Ammon's horn (tissue), 1 donor: ENCODE measurements at places on chromosomes 7 and 10.
A peak's percentile ranks its signal among the peaks of the same experiment; 100 is the strongest.

DNA sequence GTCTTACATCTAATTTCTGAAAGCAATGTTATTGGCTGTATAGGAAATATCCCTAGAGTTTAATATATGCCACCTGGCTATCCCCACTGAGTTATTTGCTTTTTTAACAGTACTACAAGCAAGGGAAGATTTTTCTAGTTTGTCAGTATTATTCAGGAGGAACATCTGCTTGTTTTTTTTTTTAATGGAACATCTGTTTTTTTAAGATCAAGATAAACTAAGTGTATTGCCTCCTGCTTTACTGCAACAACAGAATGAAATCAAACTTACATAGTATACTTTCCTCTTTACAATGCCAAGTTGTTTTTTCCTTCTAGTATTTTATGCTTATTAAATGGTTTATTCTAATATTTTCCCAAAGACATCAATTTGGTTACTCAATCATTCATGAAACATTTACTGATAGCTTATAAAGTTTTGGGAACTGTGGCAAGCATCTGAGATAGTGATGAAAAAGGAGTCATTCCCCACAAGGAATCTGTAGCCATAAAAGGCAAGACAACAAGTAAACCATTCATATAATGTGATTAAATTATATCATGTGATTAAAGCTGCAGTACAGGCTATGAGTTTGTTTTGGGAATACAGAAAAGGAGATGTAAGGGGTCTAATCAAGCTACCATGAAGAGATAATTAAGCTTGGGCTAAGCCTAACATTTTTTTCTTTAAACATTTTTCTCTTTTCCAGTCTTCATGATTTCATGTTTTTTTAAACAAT, 17.4 kb downstream of the MTPN start:
- no peak for DNase-seq

GRCh38 chr10:623477-624311, 65.8 kb downstream of the DIP2C start:
- DNase-seq = peak; percentile 49

DNA sequence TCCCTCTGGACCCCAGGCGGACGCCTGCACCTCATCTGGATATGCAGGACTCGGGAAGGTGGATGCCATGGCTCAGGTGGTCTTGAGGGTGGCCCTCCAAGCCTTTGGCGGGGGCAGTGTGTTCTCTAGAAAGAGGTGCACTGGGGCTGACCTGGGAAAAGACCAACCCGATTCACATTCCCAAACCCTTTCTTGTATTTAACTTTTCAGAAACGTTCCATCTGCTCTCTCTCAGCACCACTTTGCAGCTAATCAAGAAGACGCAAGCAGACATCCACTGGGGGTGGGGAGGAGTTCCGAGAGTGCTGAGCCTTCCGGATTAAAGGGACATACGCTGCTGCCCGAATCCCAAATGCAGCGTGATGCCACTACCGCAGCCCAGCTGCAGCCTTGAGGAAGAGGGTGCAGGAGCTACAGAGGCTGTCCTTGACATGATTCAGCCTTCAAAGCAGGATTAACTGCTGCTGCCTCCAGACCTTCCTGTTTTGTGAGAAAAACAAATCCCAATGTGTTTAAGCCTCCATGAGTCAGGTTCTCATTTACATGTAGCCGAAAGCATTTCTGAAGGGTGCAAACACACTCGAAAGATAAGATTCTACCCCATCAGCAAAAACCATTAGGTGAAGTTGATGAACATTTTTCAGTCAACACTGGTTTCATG, 39.9 kb downstream of the RBM17 start:
- peak; percentile 44 for DNase-seq

DNA sequence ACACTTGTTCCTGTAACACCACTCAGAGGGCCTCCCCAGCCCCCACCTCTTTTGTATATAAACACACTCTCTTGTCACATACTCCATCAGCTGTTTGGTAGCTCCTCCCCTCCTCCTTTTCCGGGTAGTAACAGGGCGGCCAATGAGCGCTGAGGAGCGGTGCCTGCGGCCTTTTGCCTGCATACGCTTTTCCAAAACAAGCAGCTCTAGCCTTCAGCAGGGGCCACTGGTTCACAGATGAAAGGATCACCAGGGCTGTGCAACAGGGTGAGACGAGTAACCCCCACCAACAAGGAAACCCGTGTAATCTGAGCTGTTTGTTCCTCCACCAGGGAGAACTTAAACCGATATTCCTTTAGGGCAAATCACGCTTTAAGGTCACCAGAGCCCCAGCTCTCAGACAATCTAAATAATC, 3.9 kb downstream of the UBE2H start:
- peak; percentile 97 for DNase-seq

DNA sequence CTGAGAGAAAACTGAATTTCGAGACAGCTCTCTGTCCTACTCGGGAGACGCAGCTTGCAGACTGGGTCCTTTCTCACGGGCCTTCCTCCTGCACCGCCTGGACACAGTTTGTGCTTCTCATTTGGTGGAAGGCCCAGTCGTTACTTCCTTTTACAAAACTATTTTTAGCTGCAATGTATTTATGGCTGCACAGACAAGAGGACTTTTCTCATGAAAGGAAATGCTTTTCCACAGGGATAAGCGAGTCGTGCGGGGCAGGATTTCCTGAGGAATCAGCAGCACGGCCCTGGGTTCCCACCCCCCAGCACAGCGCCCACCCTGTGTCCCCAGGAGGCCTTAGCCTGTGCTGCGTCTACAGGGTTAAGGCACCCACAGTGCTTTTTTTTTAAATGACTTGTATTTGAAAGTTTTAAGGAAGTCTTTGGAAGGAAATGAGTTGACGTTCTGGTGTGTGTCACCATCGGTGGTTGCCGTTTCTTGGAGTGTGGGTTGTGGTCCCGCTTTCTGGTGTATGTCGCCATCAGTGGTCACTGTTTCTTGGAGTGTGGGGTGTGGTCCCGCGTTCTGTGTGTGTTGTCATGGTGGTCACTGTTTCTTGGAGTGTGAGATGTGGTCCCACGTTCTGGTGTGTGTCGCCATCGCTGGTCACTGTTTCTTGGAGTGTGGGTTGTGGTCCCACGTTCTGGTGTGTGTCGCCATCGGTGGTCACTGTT, 50.9 kb downstream of the INPP5A start:
- DNase-seq = peak; percentile 68

GRCh38 chr10:88728107-88728763, 22.2 kb downstream of the LIPK start:
- no peak for DNase-seq

DNA sequence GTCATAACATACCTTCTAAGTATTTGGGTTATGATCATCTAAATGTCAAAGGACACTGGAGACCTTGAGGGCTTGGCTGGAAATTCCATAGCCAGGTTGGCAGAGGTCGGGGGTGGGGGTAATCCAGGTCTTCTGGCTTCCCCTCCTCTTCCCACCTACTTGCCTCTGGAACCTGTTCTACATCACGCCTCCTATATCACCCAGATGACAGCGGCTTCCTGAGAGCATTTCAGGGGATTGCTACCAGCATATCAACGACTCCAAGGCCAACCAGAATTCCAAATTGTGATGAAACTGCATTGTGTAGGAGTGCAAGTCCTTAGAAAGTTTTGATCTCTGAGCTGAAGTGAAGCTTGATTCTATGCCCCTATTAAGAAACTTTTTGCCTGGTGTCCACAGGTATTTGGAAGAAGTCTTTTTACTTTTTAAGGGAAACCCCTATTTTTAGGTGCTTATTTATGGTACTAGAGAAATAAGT, 95.7 kb downstream of the SH2D4B start:
- DNase-seq = no peak

- no peak for DNase-seq
Measured at GRCh38 chr10:27959093-27959715, 39.7 kb downstream of the ODAD2 start.

DNA sequence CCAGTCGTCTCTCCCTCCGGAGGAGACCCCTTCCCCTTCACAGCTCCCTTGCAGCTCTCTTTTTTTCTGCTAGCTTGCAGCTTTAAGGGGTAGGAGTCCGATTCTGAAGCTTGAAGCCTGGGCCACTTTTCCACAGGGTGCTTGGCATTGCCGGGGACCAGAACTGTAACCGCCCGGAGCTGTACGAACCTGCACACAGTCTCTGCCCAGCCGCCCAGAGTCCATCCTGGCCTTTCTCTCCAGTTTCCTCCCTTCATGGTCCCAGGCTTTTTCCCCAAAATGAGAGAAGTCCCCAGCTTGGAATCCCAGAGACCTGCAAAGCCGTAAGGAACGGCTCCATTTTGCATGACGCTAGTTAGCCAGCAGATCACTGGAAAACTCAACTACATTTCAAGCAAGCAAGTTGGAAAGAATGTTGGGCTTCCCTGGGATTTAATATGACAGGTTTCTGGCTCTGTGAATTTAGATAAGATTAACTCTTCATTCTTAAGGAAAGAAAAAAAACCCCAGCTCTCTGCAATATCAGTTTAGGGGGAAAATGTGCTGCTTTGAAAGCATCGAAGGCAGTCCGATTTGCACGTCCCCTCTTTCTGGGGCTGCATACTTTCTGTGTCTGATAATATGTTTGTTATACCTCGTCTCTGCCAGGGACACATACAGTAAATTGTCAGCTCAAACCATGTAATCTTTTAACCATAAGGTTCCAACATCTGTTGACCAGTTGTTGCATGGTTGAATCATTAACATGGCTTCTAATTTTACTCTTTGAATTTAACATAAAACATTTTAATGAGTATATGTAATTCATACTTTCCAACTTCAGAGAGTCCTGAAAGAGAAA, 190.0 kb upstream of the LYZL2 start:
- no peak for DNase-seq

DNA sequence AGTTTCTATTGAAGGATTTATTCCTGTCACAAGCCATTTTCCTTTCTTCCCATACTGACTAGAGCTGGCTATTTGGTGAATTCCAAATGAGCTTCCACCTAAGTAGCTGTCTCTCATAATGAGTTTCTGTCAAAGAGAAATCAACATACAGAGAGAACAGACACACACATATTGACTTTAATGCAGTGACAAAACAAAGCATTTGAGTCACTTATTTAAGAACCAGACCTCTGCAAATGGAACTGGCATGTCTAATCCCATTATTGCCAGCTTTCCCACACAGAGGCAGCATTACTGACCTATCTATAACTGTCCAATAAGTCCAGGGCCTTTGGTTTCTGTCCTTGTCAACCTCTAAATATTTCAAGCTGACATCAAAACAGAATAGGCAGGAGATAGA, 179.3 kb upstream of the CSTF2T start:
- no peak for DNase-seq

DNA sequence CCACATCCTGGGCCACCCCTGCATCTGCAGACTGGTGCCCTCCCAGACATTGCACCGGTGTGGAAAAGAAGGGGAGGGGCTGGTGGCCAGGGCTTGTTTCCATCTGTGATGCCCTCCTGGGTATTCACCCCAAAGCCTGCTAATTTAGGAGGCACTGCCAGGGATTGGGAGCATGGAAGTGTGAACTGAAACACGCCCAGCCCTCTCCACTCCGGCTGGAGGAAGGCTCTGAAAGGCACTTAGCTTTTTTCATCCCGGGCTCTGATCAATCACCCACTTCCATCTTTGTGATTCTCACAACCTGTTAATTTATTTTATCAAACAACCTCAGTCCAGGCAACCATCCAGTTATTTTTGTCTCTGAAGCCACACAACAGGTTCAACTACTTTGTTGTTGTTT, 20.9 kb upstream of the CPXM2 start:
- no peak for DNase-seq

DNA sequence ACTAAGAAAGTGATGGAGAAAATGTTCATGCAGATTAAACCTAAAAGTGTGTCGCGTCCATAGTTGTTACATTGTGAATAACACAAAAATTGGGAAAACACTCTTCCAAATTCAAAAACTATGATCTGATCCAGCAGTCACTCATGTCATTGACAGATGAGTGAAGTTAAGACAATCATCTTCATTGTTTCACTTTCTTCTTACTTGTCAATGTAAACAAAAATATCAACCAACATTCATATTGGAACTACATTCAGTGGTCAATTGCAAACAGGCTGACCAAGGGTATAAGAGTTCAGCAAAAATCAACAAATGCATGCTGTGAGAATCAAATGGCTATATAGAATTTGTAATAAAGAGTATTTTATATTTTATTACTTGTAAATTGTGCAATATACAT, 1.8 kb downstream of the FRMPD2 start:
- no peak for DNase-seq

DNA sequence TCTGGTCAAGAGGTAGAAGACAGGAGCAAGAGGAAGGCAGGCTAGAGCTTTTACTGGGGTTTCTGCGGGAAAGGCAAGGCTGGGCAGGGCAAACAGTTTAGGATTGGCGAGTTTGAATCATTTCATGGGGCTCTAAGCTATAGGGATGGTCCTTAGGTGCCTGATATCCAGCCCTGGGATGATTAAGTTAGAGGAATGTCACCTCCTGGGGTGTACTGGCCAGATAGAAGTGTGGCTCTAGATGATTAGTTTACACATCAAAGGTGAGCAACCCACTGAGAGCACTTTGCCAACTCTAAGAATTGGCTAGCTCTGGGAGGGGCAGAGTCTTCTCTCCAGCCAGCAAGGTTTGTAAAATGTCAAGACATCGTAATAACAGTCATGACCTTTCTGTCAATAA, 52.4 kb downstream of the ZNF365 start:
- DNase-seq = no peak

GRCh38 chr7:21013765-21014539, 227.3 kb upstream of the SP8 start:
- no peak for DNase-seq

GRCh38 chr7:53609185-53609584, 573.8 kb downstream of the POM121L12 start:
- DNase-seq = no peak

GRCh38 chr10:45452743-45453452, 78.9 kb downstream of the ALOX5 start:
- DNase-seq = no peak

- no peak for DNase-seq
Measured at GRCh38 chr7:153087498-153087897, 327.9 kb downstream of the ACTR3B start.

- DNase-seq = no peak
Measured at GRCh38 chr10:84844461-84844860, 516.1 kb downstream of the CCSER2 start.

- no peak for DNase-seq
Measured at GRCh38 chr7:132035517-132036362, 479.3 kb upstream of the PODXL start.

DNA sequence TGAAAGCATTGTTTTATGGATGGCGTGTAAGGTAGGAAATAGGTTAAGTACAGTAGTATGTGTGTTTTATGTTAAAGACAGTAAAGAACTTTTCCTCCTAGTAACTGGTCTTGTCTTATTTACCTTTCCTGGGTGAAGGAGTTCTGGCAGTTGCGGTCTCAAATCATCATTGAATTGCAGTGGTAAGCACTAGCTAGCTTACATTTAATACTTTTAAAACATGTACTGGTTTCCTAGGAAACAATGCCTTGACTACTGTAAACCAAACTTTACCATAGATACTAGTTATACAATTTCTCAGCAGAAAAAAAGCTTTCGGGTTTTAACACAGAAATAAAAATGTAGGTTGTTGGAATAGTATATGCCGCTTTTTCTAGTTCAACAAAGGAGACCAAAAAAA, 37.7 kb downstream of the PRKG1 start:
- no peak for DNase-seq

- DNase-seq = no peak
Measured at GRCh38 chr10:86804805-86805204, 48.4 kb downstream of the BMPR1A start.
